Thymus (tissue), 14 donors: ENCODE measurements at places on chromosomes 11 and 22.

- DNase-seq: no peak
Measured at GRCh38 chr22:23122992-23123803, 18.6 kb downstream of the RSPH14 start.

GRCh38 chr11:121872356-121872755 is 243.7 kb downstream of the BLID start:
- no peak for DNase-seq

- DNase-seq: no peak
Measured at GRCh38 chr22:29719899-29720645, at the start of gene CABP7. CABP7 (plus strand) TSS chr22:29720003; CDS start chr22:29720425, 422 bp downstream.

DNA sequence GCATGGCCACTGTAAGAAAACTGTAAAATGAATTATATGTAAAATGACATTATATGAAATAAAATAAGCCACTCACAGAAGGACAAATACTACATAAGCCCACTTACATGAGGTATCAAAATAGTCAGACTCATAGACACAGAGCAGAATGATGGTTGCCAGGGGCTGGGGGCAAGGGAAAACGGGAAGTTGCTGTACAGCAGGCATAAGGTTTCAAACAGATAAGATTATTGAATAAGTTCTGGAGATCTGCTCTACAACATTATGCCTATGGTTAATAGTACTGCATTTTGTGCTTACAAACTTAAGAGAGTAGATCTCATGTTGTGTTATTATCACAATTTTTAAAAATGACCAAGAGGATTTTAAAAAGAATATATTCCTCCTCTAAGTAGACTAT is 32.7 kb upstream of the HEPHL1 start:
- DNase-seq: no peak

- DNase-seq: no peak
Measured at GRCh38 chr11:86755146-86755545, 45.2 kb upstream of the PRSS23 start.

DNA sequence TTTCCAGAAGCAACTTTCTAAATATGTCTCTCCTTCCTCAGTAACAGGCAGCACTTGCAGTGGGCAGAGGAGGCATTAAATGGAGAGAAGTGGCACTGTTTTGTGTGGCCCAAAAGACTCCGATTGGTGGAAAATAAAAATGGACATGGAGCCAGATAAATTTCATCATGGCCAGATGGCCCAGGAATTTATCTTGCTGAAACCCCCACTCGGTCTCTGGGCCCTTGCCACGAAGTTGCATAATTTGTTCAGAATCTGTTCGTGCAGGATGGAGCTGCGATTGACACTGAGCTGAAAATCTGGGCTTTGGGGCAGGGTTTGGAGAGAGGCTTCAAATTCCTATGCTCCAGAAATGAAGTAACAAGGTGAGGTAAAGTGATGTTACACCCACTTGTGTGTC is 65.5 kb downstream of the C11orf91 start:
- no peak for DNase-seq

DNA sequence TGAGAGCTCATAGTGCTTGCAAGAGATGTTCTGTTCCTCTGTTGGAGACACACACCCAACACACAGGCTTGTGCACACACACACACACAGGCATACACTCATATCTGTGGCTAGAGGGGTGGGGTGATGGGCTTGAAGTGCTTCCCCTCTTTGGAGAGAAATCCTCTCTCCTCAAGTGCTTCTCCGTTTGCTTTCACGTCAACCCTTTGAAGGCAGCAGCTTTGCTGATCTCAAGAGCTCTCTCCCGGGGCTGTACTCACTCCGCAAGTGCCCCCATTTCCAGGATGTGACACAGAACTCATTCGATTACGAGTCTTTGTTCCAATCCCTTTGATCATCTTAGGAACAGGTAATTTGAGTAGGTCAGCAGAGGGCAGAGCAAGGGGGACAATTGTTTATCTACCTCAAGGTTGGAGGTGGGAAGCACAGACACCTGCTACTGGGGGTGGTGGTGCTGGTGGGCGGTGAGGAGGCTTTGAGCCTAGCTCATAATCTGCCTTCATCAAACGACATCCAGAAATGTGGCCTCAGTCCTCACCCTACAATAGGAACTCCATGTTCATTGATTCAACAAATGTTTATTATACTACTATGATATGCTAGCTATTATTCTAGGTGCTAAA is 529.8 kb upstream of the CADM1 start:
- no peak for DNase-seq

DNA sequence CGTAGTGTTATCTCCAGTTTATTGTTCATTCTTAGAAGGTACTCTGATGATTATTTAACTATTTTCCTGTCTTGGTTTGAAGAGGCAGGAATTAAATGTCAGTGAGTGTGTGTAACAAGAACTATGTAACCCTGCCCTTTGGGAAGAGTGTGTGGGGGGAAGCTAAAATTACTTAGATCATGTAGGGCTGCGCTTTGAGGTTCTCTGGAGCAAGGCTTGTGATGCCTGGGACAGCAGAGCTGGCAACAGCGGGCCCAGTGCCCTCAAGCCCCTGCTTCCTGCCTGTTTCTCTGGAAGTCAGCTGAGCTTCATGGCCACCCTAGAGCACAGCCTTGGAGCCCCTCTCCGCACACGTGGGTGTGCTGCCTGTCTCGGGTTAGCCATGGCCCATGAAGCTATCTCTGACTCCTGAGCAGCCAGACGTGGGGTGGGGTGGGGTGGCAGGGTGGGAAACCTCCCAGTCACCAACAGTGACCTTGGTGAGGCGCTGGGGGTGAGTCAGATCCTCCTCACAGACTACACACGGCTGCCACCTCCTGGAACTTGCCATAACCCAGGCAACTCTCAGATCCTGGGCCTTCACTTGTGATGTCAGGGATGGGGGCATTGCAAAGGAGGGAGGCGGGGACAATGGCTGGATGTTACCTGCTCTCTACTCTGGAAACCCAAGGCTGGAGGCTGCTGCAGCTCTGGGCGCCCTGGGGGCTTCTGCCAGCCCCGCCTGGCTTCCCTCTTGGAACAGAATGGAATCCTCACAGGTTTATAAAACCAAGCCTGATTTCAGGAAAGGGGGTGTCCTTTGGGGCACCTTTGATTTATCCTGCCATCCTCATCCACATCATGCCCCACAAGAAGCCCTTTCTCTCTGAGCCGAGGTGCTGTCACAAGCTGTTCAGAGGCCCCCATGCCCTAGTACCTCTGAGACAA is 88.6 kb downstream of the SNX19 start:
- DNase-seq: no peak

DNA sequence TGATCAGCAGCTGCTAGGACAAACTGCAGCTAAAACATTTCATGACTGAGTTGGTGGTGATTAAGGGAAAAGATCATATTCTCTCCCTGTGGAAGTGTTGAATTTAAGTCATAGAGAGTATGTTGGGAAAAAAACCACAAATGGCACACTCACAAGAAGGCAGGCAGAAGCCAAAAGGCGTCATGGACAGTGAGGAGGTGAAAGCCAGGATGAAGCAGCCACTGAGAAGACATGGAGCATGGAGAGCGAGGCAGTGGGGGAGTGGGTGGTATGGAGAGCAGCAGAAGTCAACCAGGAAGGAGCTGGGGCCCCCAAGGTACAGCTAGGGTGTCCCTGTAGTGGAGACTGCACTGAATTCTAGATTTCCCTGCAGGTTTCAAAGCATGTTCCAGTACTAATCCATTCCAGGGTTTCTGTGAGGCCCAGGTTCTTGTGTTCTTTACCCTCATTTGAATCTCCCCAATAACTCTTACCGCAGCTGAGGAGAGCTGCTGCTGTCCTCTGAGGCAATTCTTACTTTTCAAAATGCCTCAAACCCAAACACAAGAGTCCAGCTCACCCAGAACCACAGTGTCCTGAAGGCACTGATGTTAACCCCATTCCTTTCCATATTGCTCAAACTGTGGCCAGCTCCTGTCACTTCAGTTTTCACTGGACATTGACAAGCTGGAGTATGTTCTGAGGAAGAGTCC is 191.8 kb upstream of the E2F8 start:
- DNase-seq: no peak

DNA sequence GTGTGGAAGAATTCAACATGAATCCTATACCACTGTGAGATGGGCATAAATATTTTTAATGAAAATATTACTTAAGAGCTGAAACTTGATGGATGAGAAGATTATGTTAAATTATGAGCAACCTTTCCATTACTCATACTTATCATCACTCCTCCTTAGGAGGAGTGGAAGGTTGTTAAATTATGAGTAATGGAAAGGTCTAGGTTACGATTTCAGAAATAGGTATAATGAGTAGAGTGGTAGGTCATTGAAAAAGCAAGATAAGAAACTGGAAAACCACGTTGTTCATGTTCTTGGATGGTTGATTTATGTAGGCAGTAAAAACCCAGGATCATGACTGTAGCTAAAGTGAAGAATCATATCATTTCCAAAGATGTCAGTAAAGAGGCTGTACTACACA is 973.2 kb upstream of the RAG2 start:
- no peak for DNase-seq

GRCh38 chr22:27247701-27248434 is 553.7 kb downstream of the MN1 start:
- no peak for DNase-seq

DNA sequence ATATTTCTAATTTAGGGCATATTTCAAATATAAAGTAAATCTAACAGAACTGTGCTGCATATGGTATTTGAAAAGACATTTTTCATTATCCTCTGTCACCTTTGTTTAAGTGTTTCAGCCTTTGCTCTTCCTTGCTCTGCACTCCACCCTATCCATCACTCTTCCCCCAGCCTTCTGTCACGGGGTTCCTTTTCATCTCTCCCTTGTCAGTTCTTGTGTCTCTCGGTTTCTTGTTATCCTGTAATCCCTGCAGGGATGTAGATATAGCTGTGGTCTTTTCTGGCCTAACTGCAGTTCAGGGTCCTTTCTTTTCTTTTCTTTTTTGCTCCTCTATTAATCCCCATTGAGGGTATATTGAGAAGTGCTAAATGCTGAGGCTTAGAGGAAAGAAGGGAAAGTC is 261.9 kb downstream of the DCDC1 start:
- DNase-seq: no peak

DNA sequence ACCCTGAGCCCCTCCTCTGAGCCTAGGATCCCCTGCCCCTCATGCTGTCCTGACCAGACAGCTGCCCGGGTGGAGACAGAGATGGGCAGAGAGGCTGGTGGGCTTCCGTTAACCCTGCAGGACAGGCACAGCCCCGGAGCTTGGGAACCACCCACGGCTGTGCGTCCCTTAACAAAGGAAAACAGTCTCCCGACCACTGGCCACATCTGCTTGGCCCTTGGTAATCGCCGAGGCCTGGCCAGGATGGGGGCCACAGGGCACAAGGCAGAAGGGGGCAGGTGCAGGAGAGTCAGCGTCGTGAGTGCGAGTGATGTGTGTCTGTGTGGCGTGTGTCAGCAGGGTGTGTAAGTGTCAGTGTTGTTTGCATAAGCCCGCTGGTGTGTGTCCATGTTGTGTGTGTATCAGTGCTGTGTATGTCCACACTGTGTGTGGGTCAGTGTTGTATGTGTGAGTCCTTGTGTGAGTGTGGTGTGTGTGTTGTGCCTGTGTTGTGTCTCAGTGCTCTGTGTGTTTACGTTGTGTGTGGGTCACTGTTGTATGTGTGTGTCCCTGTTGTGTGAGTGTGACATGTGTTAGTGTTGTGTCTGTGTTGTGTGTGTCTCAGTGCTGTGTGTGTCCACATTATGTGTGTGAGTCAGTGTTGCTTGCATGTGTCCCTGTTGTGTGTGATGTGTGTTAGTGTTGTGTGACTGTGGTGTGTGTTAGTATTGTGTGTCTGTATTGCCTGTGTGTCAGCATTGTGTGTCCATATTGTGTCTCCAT is 369.5 kb downstream of the BRD1 start:
- DNase-seq: no peak

- DNase-seq: no peak
Measured at GRCh38 chr11:11558396-11558795, 63.4 kb downstream of the GALNT18 start.

DNA sequence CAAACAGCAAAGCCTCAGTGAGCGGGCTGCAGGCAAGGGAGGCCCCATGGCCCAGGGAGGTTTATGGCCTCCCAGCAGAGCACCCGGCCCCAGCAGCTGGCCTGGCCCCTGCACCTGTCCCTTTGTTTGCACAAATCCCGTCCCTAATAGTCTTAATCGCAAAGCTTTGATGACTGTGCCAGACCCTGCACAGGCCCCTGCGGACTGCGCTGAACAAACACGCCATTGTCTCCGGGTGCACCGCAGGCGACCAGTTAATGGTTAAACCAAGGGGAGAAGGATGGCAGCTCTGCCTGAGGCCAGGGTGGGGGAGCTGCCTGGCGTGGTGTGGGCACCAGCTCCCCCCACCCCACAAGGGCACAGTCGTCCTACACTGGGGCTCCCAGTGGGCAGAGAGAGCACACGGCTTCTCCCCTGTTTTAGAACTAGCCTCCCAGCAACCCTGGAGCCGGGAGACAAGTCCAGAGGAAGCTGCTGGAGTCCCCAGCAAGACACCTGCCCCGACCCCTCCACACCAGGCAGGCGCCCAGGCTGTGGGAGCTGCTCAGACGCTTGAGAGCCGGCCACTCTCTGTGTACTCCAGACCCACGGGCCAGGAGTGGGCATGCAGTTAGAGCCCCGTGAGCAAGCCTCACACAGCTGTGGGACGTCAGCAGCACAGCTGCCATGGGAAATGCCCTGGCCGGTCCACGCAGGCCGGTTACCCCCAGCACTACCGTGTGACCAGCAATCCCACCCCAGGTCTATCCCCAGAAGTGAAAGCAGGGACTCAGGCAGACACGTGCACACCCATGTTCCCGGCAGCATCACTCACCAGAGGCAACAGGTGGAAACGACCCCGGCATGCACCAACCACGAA is 39.7 kb upstream of the TH start:
- no peak for DNase-seq

DNA sequence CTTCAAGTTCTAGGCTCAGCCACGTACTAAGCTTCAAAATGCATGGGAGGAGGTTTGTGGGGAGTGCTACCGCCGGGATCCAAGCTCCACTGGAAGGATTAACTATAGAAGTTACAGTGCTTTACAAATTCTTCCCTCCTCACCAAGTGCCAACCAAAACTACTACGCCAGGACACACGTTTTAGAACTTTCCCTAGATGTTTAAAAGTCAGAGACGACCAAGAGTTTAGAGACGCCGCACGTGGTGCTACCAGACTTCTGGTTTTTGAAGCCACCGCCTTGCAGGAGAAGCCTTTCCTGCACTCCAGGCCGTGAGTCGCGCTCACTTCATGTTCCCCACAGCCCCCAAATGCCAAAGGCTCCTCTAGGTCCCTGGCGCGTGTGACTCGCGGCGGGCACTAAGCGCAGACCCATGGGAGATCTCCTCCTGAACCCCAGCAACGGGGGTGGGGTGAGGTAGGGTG is 734 bp downstream of the SNU13 start:
- DNase-seq: peak; percentile 5

GRCh38 chr11:60951606-60951903 is 421 bp downstream of the SLC15A3 start:
- no peak for DNase-seq

GRCh38 chr11:17719028-17719937 is at the start of gene MYOD1:
MYOD1 (plus strand) TSS chr11:17719571; CDS start chr11:17719783, 212 bp downstream.
- DNase-seq: no peak

- no peak for DNase-seq
Measured at GRCh38 chr11:103420593-103420992, 311.4 kb downstream of the DYNC2H1 start.
